ENCODE measurements at places on chromosomes 11 and 22.

DNA sequence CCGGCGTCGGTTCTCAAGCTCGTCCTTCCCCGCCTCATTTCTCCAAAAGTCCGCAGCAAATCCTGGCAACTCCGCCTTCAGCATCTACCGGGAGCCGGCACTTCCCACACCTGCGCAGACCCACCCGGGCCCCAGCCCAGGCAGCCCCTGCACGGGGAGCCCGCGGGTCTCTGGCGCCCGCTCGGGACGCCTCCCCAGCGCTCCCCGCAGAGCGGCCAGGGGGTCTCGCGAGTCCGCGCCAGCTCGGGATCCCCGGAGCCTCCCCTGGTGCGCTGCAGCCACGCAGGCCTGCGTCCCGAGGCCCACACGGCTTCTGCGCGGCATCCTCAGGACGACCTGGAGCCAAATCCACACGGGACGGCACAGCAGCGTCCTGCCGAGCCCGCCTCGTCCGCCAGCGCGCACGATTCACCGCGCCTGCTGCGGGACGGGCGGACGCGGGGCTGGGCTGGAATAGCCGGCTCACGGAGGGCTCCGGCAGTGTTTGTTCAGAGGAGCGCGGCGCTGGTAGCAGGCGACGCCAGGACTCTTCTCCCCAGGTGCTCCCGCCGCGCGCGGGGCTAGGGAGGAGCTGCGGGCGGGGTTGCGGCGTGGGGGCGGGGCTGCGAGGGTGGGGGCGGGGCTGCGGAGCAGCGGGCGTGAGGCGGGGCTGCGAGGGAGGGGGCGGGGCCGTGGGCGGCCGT is 816 bp upstream of the PHRF1 start:
- DNase-seq = no peak

DNA sequence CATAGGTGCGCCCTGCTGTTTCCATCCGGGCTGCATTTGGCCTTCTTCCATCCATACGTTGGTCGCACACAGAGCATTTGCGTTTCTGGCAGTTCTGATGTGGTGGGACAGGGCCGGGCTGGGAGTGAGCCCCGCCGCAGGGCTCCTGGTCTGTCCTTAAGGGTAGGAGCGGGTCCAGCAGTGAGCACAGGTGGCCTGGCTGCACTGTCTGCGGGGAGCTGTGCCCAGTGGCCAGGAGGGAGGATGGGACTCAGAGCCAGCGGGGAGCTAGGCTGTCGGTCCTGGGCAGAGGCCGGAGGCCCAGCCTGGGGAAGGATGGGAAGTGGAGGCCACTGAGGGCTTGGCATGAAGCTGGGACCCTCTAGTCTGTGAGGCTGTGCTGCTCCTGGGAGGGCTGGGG is 385.1 kb downstream of the TBC1D22A start:
- DNase-seq = no peak

DNA sequence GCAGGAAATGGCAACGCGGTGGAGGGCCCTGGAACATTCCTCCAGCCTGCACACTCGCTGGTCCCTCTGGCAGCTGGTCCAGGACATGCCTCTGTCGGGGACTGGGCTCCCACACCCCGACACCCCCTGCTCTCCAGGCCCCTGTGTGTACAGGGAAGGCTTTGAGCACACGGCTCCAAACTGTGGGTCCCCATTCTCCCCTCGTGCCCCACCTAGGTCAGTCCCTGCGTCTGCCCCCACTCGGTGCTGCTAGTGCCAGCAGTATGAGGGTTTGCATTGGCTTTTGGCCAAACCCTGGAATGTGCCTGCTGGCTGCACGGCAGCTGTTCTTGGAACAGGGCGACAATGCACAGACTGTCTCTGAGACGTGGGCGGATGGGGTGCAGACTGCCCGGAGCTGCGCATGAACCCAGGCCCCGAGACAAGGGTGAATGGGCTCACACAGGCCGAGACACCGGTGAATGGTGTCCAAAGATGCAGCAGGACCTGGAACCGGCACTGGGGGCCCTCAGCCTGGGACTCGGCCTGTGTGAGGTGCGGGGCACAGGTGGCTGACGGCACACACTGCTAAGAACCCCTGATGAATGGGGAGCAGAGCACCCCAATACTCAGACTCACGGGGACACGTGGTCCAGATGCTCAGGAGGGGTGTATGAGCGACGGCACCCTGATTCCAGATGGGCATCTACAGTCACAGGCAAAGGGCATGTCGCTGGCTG is 7.5 kb upstream of the SYT8 start:
- no peak for DNase-seq

DNA sequence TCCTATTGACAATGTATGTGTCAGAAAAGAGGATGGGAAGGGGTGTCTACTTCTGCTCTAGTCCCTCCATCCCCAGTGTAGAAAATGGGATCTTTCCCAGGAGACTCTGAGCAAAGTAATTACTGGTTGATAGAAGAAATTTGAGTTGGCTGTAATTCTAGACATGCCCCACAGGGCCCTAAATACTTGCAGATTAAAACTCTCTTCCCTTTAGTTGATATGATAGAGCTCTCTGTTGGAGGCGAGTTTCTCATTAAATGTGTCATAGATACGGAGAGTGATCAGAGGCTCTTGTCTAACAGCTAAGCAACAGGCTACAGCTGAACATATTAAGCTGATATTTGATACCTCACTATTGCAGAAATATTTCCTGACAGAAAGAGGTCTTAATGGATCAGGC is 32.9 kb downstream of the OR52E1 start:
- no peak for DNase-seq

GRCh38 chr11:1935156-1936071 is 11.7 kb upstream of the MRPL23 start:
- DNase-seq = no peak

DNA sequence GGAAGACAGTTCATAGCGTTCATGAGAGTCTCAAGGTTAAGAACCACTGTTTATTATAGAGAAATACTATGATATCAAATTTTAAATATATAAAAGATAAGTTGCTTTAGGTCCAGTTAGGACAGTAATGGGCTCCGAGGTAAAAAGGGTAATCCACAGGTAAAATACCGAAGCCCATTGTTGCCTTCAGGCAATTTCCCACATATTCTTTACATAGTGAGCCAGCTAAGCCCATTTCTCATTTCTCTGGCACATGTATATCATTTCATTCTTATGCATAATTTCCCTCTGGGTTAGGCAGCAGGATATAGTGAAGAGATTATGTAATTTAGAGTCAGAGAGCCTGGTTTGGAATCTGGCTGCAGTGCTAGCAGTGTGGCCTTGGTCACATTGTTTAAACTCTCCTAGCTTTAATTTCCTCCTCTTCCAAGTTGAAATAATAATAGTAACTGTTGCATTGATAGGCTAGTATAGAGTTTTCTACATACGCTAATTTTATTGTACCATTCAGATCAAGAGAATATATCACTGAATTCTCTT is 7.6 kb upstream of the POU2AF1 start:
- DNase-seq = no peak

GRCh38 chr22:46447906-46448305 is 89.5 kb downstream of the CELSR1 start:
- no peak for DNase-seq

- DNase-seq = no peak
These were observed 121.8 kb downstream of the ETS1 start for GRCh38 chr11:128465531-128465930.

- no peak for DNase-seq
These were observed 19.6 kb downstream of the RTN4R start for GRCh38 chr22:20248461-20248978.

DNA sequence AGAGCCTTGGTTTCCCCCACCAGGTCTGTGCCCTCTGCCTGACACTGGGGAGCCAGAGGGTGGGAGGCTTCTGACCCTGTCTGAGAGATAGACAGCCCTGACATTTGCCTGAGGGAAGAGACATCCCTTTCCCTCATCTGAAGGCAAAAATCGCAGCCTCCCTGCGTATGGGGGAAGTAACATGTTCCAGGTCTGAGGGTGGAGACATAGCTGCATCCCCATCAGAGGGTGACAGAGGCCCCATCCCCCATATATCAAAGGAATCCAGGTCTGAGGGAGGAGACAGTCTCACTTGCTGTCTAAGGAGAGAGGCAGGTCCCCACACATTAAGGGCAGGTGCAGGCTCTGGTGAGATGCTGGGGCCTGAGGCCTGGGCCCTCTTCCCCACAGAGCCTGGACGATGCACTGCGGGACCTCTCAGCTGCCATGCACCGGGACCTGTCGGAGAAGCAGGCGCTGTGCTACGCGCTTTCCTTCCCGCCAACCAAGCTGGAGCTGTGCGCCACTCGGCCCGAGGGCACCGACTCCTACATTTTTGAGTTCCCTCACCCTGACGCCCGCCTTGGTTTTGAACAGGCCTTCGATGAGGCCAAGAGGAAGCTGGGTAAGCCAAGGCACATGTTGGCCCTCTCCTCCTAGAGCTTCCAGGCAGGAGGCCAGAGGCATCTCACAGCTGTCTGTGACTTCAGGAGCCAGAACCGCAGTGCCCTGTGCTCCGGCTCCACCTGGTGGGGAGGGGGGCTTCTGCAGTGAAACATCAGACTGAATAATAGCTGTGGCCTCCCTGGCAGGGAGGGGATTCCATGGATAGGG is 16.1 kb upstream of the RELT start:
- DNase-seq = peak; percentile 18

All from CD4-positive, alpha-beta T cell treated with Interferon gamma for 1 hour (primary cell).